NCI-H2081 (cell line): ENCODE measurements at places on chromosomes 5 and 9.

GRCh38 chr5:34731435-34732232, 75.5 kb downstream of the RAI14 start:
- DNase-seq: no peak

DNA sequence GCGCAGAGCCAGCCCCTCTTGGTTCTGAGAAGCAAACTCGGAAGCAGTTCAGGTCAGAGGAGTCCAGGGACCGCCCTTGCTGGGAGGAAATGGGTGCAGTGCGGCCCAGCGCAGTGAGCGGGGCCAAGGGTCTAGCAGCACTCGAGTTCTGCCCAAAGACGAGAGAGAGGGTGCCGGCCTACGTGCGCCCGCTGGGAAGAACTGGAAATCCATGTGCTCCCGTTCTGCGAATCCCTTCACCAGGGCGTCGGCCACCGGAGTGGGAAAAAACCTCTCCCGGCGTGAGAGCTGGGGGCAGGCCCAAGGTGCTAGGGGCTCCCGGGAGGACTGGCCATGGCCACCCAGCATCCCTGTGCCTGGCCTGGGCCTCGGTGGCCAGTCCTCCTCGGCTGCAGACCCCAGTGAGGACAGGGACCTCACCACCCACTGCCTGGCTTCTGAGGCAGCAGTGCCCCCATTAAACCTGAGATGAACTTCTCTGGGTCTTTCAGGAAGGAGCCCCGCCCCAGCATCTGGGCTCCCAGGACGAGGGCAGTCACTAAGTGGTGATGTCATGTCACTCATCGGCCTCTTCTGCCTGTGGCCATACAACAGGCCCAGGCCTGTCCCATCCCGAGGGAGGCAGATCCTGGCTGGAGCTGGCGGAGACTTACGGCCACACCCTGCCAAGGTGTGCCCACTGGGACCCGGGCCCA, 10.6 kb downstream of the TMEM250 start:
- peak; percentile 39 for DNase-seq

GRCh38 chr9:133008824-133009223, 22.0 kb upstream of the GTF3C5 start:
- DNase-seq: peak; percentile 42

GRCh38 chr5:80934751-80935150, 25.4 kb upstream of the RASGRF2 start:
- DNase-seq: no peak

DNA sequence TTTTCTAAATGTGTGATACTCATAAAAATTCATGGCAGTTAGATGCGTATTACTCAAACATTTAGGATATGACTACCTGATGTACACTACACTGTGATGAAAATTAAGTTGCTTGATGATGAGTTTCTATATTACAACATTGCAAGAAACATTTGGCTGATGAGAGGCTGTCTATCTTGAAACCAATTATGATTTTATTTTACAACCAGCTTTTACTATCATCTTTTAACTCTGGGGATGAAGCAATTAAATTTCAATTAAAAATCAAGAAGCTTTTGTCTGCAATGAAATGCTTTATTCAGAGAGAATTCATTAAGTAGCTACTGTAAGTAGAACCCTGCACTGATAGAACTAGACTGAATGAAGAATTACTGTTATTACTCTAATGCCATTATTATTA, 500.4 kb downstream of the KCTD16 start:
- DNase-seq: no peak

DNA sequence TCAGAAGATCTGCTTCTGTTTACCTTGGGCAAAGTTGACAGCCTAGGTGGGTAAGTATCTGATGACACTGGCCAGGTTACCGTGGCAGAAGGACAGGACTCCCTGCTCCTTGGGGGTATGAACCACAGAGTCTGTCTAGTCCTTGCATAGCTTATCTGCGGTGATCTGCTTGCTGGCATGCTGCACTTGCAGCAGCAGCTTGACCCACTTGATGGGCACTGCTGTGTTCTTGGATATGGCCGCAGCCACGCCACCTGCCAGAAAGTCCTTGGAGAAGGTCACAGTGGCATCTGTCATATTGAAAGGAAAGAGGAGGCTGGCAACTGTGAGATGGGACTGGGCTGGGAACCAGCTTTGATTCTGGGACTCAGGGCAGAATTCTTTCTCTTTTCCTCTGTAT, 35.9 kb upstream of the POC5 start:
- no peak for DNase-seq

- no peak for DNase-seq
These were observed 28.8 kb downstream of the C5 start for GRCh38 chr9:121021301-121021700.

- no peak for DNase-seq
These were observed 10.5 kb downstream of the ECM2 start for GRCh38 chr9:92525306-92525705.

- no peak for DNase-seq
These were observed 110.2 kb upstream of the COL5A1 start for GRCh38 chr9:134531220-134531970.

DNA sequence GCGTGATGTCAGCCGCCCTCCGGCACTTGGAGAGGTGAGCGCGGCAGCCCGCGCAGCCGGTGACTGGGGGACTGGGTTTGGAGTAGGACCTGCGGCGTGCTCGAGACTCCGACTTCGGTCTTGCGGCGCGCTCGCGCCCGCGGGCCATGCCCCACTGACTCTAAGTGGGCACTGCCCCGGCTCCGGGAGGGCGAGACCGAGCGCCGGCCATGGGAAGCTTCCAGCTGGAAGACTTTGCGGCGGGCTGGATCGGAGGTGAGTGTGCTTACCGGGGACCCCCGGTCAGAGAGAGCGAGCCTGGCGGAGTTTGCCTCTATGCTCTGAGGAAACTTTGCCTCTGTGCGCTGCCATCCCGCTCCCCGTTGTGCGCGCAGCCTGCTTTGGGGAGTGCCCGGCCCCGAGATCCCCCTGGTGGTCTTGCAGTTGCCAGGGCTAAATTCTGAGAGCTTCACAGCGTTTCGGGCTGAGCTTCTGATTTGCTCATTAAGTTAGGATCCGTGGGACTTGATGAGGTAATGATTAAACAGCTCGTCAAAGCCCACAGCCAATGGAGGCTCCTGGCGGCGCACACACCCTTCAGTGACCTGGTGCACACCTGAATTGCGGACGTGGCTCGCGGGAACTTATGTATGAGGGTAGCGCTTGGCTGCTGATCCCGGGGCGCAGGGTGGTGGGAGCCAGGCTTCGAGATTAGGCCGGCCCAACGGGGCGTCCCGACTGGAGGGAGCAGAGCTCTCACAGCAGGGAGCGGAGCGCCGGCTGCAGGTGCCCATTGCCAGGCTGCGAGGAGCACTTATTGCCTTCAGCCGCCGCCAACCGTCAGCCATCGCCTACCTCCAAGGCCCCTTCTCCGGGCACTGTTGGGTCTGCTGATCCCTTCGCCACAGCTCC, at the start of gene SLC25A48:
Gene SLC25A48, plus strand, starts transcription at position 25 of the 891 bp plus-strand sequence. Its CDS starts 185 bp downstream, at position 210.
- peak; percentile 61 for DNase-seq

DNA sequence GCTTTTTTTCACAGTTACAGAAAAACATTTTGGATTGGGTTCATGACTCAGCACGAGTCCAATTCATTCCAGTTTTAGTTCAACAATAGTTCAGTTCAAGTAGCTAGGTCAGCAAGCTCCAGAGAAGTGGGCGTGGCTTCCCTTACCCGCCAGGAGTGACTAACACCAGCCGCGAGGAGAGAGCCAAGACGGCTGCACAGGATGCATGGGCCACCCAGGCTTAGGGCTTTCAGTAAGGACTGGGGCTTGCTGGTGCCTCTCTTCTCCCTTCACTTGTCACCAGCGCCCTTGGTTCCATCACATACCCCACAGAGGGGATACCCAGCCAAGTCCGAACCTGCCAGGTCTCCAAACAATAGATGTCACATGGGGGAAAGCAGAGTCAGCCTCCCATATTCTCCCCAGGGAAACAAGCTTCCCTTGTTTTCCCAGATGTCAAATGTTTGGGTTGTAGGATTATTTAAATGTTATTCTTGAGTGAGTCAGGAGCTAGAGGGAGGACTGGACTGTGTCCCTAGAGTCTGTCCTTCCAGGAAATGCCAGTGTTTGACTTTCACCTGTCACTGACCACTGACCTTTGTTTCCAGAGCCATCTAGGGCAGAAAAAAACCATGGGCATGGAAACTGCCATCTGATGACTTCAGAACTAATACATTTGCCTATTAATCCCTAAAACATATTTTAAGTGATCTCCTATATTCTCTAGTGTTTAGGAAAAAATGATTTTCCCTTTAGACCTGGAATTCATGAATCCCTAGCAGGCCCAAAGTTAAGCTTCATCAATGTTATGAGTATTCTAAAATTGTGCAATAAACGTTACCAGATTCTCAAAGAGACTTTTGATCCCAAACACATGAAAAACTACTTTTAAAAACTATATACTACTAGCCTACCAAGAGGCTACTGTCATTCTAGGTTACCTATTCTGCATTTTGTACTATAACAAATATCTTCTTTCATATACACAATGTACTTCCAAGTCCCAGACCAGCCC, 51.9 kb downstream of the NIPAL4 start:
- no peak for DNase-seq

DNA sequence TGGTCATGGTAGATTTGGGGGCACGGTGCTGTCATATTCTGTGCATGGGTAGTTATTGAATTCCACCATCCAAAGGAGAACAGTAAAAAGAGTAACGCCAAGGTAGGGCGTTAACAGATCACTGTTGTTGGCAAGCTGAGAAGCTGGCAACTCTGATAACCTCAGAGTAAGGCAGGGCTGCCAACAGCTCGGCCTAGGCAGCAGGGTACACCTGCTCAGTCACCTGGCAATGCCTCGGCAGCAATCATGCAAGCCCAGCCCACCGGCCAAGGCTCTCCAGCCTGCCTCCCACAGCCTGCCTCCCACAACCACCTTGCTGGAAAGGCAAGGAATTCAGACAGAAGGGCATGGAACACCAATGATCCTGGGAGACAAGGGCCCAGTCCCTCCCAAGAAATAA, 63.9 kb downstream of the KLHL3 start:
- no peak for DNase-seq

- no peak for DNase-seq
These were observed 1554.1 kb downstream of the EFNA5 start for GRCh38 chr5:106116682-106117081.

- DNase-seq: no peak
These were observed 346.8 kb downstream of the TRIM36 start for GRCh38 chr5:114822863-114823262.

DNA sequence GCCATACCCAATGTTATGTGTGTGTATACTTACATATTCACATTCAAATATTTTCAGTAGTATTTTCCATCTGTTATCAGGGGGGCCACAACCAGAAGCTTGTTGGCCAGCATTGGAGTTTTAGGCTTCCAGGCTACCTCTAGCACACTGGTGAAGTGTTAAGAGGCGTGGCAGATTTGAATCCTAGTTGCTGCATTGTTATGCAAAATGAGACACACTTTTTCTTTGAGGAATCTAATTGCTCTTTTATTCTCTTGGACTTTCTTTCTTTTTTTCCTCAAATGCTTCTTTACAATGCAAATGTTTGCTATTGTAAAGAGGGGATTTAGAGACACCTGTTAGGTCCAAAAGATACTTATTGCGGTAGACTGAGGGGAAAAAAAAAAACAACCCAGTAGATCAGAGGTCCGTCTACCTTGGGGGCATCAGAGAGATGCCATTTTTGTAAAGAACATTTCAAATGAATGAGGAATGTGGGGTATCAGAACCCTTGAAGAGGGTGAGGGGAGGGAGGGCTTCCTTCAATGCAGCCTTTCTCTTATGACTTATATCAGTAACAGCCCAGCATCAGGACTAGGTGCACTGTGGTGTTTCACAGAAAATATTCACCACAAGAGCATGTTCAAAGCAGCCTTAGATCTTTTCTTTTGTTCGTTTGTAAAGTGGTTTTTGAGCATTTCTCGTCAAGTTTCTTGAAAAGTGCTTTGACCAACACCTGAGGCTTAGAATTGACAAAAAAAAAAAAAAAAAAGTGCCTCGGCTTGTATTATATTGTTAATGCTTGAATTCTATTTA, 3.8 kb downstream of the SMARCA2 start:
- DNase-seq: no peak
